Aorta (tissue), 5 donors: ENCODE measurements at places on chromosomes 12 and 14. TPM values are rescaled to one million over a fixed set of nuclear protein-coding genes. Genes with fewer than 3 reads are reported as not detected.

DCAF5 gene
- 56.9 TPM for total RNA-seq

DNA sequence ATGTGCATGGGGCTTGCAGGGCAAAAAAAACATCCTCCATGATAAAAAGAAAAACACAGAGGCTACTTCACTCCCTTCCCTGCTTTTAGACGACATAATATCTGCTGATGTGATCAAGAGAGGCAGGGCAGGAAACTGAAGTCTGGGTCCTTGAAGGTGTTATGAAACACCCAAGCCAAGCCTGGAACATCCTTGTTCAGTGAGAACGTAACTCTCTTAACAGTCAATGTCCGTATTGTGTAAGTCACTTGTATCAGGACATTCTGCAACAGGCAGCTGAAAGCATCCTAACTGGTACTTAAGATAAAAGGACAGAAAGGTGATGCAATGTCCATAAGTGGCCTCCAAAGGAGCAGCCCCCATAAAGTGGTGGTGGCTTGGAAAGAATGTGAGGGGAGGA lies 20.0 kb downstream of the KCNK10 start:
- no peak overlapping the region for H3K27ac ChIP-seq
- H3K4me1 ChIP-seq: no peaks in the 10 kb centered on the region

GRCh38 chr14:20614038-20614840 lies 23.1 kb upstream of the RNASE12 start:
- peak overlapping the region; percentile 80 for H3K27ac ChIP-seq
- H3K36me3 ChIP-seq: no peaks in the 10 kb centered on the region
- H3K4me3 ChIP-seq: peak overlapping the region; percentile 96
- no peak for DNase-seq

DNA sequence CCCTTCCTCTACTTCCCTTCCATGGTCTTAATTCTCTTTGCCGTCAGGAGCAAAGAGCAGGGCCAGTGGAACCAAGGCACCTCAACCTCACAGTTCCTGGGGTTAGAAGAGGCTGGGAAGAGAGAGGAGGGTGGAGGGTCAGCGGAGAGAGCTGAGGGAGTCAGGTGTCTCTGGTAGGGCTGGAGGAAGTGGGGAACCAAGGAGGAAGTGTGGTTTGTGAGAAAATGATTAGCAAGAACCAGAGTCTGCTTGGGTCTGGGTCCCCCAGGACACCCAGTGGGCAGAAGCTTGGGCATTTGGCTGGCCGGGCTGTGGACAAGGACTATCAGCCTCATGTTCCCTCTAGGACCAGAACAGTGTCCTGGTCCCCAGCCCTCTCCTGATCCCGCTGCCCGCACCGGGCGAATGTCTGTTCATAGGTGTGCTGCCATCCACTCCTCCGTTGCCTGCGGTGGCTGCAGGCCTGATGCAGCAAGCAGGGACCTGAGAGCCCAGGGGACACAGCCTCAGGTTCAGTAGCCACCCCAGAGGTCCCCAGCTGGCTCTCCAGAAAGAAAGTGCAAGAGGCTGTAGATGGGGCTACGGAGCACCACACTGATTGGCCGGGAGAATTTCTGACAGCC lies 2.3 kb downstream of the HOXC12 start:
- H3K27ac ChIP-seq: no peak overlapping the region
- H3K27me3 ChIP-seq: peaks cover 1% of the 10 kb centered on the region
- H3K4me1 ChIP-seq: no peaks in the 10 kb centered on the region
- H3K36me3 ChIP-seq: no peaks in the 10 kb centered on the region
- H3K4me3 ChIP-seq: no peak overlapping the region
- DNase-seq: no peak

- no peaks in the 10 kb centered on the region for H3K4me1 ChIP-seq
- no peak overlapping the region for H3K4me3 ChIP-seq
- no peak overlapping the region for H3K27ac ChIP-seq
- DNase-seq: no peak
- no peaks in the 10 kb centered on the region for H3K36me3 ChIP-seq
These were observed 92.9 kb upstream of the DIO2 start for GRCh38 chr14:80304125-80304766.

GRCh38 chr14:92637228-92637627 lies 111.2 kb downstream of the LGMN start:
- no peak overlapping the region for H3K27ac ChIP-seq
- no peaks in the 10 kb centered on the region for H3K27me3 ChIP-seq
- DNase-seq: no peak
- no peak overlapping the region for H3K4me3 ChIP-seq
- no peaks in the 10 kb centered on the region for H3K36me3 ChIP-seq
- H3K4me1 ChIP-seq: no peaks in the 10 kb centered on the region

CLEC6A gene
- total RNA-seq: not detected
